ENCODE measurements at places on chromosomes 7 and 10.

GRCh38 chr10:4429571-4429970 is 396.4 kb upstream of the AKR1E2 start:
- no peak for DNase-seq

DNA sequence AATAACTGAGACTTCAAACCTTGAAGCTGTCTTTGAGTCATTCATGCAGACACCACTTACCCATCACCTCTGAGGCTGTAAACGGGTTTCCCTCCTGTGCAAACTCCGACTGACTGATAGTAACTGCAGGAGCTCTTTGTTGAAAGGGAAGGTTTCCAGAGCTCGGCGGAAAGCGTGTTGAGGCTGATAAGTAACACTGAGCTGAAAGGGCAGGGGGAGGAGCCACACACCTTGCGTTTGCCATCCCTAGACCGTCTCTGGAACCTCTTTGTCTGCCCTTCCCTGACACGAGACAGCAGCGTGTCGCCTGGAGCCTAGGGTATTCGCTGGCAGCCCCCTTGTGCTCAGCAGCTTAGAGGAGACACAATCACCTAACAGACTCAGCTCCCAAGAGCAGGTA is 134.0 kb downstream of the PAXIP1 start:
- DNase-seq = no peak

DNA sequence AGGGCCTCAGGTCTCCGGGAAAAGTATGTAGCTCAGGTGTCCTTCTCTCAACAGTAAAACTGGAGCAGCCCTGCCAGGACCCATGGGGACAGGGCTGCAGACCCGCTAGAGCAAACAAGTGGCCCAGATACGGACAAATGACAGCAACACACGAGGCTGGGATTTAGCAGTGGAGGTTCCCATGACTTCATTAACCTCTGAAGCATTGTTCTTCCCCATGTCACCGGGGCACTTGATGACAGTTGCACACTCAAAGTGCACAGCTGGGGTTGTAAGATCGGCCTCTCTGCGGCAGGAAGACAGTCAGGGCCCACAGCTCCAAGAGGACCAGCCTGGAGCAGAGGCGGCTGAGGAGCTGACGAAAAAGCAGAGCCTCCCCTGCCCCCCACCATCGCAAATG is 12.5 kb upstream of the PODXL start:
- DNase-seq = no peak

GRCh38 chr10:110456523-110457091 is 41.1 kb upstream of the DUSP5 start:
- no peak for DNase-seq

DNA sequence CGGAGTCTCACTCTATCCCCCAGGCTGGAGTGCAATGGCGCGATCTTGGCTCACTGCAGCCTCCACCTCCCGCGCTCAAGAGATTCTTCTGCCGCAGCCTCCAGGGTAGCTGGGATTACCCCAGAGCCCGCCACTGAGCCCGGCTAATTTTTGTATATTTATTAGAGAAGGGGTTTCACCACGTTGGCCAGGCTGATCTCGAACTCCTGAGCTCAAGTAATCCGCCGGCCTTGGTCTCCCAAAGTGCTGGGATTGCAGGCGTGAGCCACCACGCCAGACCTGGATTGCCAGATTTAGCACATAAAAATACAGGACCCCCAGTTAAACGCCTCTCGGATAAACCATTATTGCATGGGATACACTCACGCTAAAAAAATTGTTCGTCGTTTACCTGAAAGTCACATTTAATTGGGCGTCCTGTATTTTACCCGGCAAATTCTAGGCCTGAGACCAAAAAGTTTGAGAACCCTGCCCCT is 375 bp upstream of the GATAD1 start:
- DNase-seq = no peak

DNA sequence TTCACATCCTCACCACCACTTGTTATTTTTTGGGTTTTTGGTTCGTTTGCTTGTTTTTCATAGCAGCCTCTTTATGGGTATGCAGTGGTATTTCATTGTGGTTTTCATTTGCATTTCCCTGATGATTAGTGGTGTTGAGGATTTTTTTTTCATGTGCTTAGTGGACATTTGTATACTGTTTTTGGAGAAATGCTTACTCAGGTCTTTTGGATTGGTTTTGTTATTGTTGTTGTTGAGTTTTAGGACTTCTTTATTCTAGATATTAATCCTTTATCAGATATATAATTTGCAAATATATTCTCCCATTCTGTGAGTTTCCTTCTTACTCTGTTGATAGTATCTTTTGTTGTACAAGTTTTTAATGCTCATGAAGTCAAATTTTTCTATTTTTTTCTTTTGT is 42.8 kb downstream of the GAD2 start:
- DNase-seq = no peak

- peak; percentile 2 for DNase-seq
Measured at GRCh38 chr7:90119178-90119971, 34.9 kb upstream of the STEAP1 start.

- no peak for DNase-seq
Measured at GRCh38 chr10:1662438-1663025, 74.8 kb downstream of the ADARB2 start.

DNA sequence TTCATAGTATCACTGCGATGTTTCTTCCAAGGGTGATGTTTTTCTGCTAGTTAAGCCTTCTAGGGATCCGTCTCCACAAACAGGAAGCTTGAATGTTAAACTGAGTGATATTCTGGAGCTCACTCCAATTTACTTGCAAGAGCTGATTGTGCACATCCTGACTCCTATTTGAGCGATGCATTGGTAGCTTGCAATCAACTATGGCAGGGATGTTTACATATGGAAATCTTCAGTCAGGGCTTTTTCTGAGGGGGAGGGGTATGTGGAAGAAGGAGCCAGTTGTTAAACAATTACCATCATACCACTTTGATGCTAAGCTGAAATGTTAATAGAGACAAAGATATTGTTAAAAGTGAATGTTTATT is 43.2 kb upstream of the NXPH1 start:
- no peak for DNase-seq

GRCh38 chr7:101590663-101591435 is 38.2 kb downstream of the MYL10 start:
- DNase-seq = no peak

DNA sequence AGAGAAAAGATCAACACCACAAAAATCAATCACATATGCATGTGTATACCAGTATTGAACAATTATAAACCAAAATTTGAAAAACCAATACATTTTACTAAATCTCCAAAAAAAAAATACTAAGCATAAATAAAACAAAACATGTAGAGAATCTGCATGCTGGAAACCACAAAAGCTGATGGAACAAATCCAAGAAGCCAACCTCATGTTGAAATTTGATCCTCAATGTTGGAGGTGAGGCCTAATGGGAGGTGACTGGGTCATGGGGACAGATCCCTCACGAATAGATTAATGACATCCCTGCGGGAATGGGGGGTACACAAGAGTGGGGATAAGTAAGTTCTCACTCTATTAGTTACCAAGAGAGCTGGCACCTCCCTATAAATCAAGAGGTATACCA is 82.5 kb downstream of the OAT start:
- DNase-seq = peak; percentile 22

- DNase-seq = peak; percentile 46
Measured at GRCh38 chr10:114548662-114549061, 109.4 kb downstream of the ABLIM1 start.

- no peak for DNase-seq
Measured at GRCh38 chr7:137078781-137079180, 210.3 kb downstream of the CHRM2 start.

- DNase-seq = peak; percentile 98
Measured at GRCh38 chr7:90816511-90817142, 220.5 kb downstream of the CDK14 start.

DNA sequence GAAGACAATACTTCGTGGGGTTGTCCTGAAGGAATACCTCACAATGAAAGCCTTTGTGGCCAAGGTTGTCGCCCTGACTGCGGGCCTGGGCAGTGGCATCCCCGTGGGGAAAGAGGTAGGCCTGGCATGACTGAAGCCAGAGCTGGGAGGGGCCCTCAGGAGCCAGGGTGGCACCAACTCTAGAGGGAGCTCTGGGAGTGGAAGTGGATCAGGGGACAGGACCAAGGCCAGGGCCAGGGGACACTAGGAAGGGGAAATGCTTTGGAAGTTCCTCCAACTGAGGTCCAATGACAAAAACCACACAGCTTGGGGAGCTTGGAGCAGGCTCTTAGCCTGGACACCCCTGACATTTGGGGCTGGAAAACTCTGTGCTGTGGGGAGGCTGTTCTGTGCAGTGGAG is 5.8 kb downstream of the CLCN1 start:
- no peak for DNase-seq

GRCh38 chr7:108479751-108480150 is 23.5 kb upstream of the NRCAM start:
- DNase-seq = no peak

DNA sequence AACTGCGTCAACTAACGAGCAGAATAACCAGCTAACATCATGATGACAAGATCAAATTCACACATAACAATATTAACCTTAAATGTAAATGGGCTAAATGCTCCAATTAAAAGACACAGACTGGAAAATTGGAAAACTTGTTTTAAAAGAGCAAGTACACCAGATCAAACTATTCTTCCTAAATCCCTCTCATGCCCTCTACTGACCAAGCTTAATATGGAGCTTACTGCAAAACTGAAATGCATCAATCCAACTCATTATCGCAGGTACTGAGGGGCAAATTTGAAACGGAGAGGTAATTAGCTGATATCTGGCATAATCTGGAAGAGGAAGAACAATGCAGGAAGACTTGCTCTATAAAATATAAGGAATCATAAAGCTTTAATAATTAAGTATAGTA is 1223.8 kb downstream of the NXPH1 start:
- DNase-seq = peak; percentile 11

- no peak for DNase-seq
Measured at GRCh38 chr10:119651514-119652360, 557 bp downstream of the BAG3 start.

DNA sequence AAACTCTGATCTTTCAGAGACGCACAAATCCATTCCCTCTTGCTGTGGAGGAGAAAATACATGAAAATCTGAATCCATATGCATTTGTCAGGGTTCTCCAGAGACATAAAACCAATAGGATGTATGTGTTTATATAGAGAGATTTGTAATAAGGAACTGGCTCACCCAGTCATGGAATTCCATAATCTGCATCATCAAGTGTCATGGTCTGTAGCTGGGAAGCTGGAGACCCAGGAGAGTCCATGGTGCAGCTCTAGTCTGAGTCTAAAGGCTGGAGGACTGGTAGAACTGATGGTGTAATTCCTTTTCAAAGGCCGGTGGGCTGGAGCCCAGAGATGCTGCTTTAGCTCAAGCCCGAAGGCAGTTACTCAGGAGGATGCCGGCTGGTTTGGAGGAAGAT is 134.0 kb downstream of the TCF7L2 start:
- no peak for DNase-seq

GRCh38 chr10:122864901-122865300 is 14.5 kb downstream of the FAM24B start:
- peak; percentile 64 for DNase-seq

Data from astrocyte of the spinal cord (primary cell).